NCI-H510A treated with DMSO at 0.1 percent for 48 hours (cell line): ENCODE measurements at places on chromosomes 6 and 20.

- no peak for DNase-seq
Measured at GRCh38 chr6:139494376-139494990, 120.0 kb upstream of the CITED2 start.

DNA sequence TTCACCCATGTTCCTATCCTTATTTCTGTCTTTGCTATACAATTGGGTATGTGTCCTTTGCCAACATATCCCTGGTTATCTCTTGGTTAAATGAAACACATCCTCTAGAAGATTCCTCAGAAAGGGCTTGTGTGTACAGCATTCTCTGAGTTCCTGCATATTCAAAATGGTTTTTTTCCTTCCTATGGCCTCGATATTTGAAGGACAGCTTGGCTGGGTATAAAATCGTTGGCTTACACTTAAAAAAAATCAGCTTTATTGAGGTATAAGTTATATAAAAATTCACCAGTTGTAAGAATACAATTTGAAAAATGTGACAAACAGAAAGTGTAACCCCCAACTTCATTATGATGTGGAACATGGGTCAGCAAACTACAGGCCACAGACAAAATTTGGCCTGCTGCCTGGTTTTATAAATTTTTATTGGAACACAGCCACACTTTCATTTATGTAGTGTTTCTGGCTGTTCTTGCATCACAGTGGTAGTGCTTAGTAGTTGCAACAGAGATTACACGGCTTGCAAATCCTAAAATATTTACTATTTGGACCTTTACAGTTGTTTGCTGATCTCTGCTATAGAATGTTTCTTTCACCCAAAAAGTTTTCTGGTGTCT lies 16.7 kb downstream of the PCMT1 start:
- no peak for DNase-seq

- no peak for DNase-seq
Measured at GRCh38 chr20:20333866-20334265, 34.0 kb upstream of the INSM1 start.

DNA sequence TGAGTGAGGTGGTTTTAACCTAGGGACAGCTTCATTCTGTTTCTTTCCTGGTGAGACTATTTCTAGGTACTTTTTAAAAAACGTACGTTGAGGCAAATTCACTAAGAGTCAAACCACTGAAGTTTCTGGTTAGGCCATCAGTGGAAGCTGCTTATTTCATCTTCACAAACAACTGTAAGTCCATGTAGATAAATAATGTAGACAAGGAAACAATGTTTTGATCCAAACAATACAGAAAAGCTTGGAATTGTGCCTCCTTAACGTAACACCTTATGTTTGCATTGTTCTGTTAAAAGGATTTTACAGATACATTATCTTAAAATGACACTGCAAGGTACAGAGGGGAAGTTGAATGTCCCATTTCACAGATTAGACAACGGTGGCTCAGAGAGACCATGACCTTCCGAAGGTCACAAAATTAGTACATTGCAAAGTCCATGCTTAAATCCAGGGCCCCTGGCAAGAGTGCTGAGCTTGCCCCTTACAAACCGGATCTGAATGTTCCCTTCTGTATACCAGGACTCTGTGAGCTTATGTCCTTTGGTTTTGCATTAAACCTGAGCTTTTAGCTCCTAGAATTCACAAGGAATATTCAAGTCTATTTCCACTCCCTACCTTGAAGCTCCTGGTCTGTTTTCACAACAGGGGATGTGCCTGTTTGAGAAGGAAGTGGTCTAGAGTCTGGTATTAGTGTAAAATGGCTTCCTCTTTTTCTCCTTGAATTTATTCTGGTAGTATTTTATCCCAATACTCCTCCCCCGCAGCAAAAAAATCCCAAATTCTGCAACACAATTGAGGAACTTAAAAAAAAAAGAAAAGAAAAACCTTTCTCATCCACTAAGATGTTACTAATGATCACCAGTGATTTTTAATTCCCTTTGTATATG lies 28.9 kb upstream of the ZNF217 start:
- DNase-seq, result no peak

DNA sequence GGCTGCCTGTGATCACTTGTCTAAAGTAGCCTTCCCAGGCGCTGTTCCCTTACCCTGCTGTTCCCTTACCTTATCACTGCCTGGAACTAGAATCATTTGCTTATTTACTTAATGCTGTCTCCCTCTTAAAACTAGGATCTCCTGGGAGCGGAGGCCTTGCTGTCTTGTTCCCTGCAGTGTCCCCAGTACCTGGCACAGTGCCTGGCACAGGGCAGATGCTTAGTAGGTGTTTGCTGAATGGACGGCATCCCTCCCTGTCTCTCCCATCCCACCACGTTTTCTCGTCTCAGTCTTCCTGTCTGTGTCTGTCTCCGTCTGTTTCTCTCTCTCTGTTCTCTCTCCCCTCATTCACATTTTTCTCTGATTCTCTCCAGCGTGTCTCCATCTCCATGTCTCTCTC lies 99.9 kb upstream of the MYL9 start:
- no peak for DNase-seq

DNA sequence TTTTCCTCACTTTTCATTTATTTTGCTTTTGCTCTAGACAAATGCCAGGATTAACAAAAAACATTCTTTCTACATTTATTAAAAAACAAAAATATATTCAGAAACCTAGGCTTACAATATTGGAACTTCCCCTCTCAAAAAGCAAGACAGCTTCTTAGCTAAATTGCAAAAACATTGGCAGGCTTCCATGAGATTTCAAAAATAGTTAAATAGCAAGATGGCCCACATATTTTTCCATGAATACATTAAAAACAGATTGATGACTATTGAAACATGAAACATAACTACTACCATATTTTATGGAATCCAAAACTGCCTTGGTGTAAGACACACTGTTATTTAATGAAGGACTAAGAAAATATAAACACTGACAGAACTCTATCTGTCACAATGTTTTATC lies 92.0 kb downstream of the LY86 start:
- DNase-seq, result no peak

- no peak for DNase-seq
Measured at GRCh38 chr20:62545901-62546525, 70.2 kb upstream of the GATA5 start.
